ENCODE measurements at places on chromosomes 2 and 18.

DNA sequence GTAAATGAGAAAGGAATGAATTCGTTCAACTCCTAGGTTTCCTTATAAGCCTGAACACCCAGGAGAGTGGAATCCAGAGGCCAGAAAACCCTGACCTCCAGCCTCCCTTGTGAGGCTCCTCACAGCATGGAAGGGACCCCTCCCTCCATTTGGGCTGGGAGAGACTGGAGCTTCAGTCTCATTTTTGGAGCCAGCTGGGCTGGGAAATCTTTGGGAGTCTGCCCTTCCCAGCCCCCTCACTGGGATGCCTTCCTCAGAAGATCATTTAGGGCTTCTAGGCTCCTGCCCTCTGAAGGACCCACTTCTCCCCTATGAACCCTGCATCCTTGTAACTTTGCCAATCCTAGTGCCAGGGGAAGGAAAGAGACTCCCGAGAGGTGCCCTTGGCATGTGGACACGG is 346.1 kb downstream of the CYP26B1 start:
- DNase-seq, result no peak

- DNase-seq, result no peak
Measured at GRCh38 chr2:173667014-173667413, 298.2 kb downstream of the SP3 start.

DNA sequence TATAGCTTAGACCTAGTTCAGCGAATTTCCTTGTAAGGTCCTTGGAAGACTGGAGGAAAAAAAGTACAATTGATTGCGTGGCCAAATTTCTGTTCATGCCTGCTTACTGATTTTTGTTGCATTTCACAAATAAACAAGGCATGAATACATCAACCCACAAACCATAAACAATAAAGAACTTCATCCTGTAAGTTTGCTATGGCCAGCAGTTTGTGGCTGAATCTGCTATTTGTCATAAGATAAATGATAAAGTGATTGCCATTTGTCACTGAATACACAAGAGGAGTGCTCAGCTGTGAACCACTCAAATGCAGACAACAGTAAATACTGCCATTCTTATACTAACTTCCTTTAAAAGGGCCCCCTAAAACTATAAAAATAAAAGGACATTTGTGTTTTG is 259.5 kb downstream of the CCDC178 start:
- DNase-seq, result no peak

- DNase-seq, result no peak
Measured at GRCh38 chr2:168552450-168552856, 96.4 kb downstream of the CERS6 start.

DNA sequence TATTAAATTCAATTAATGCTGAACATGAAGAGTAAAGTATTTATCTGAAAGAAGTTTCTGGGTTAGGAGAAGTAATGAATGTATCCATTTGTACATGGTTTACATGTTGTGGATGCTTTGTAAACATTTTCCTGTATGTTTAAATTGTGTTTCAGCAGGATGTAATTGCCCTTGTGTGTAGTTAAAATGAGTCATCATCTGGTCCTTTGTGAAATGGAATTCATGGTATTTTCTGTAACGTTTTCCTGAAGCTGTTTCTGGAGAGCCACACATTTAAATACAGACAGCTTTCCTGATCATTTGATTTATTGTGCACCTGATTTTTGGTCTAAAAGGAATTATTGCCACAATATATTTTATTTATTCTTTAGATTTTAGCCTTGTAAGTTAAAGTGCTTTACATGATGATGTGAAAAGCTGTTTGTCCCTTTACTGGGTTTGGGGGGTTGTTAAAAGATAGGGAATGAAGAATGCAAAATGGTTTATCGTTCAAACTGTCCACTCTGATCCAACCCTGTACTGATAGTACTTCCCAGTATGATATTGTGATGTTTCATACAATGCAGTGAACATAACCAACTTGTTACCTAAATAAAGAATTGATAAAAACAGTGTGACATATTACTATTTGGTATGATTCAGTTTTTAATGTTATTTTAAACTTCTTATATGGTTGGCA is 41.7 kb upstream of the SLC3A1 start:
- peak; percentile 24 for DNase-seq

DNA sequence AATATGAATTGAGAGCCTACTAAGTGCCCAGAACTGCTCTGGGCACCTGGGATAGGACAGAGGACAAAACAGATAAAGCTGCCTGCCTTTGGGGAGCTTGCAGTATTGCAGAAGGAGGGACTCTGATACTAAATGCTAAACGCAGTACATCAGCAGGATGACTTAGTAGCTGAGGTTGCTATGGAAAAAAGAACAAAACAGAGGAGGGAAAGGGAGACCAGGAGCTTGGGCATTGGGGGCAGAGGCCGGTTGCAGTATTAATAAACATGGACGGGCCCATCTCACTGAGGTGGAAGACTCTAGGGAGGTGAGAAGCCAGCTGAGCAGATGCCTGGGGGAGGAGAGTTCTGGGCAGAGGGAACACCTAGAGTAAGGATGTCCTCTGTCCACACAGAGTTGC is 66.1 kb upstream of the SP3 start:
- no peak for DNase-seq

DNA sequence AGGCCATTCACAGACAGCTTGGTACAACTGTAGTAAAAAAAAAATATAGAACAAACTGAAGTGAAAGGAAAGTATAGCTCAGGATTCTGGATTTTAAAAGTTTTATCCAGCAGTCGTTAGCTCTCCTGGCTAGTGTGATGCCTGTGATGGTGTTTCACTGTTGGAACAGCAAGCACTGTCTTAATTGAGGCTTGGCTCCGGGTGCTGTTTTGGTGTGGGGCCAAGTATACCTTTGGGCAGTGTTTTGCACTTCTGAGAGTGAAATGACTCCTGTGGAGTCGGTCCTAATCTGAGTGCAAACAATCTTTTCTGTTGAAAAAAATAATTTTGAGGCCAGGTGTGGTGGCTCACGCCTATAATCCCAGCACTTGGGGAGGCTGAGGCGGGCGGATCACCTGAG is 28.7 kb upstream of the RAB1A start:
- DNase-seq, result no peak

DNA sequence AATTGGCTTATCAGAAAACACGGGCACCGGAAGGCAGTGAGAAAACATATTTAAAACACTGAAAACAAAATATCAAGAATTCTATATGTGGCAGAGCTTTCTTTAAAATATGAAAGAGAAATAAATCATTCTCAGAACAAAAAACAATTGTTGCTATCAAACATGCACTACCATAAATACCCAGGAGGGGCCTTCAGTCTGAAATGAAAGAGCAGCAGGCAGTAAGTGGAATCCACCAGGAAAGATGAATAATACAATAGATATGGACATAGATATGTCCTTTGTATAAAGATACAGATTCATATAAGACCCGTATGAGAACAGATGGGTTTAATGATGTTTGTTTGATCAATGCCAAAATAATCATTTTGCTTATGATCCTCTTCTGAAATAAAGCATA is 142.0 kb downstream of the TMEM18 start:
- no peak for DNase-seq

GRCh38 chr2:110718990-110719389 is 13.4 kb upstream of the ACOXL start:
- DNase-seq, result no peak

DNA sequence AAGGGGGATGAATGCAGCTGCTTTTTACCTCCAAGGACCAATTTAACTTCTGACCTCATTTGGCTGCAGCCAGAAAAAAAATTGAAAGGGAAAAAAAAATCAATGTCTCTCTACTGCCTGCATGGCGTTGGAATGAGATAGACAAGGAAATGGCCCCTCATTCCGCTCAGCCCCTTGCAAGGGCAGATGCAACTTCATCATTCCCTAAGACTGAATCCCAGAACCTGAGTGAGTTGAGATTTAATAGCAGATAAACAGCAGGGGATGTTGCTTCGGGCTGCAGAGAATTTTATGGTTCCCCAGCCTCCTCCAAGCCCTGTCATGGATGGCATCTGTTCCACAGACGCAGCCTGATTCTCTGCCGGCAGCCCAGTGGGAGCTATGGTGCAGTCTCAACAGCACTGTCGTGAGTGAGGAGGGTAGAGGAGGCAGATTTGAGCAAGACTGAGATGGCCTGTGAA is 49.0 kb downstream of the CAPN13 start:
- DNase-seq, result no peak
